Stimulated activated naive CD8-positive, alpha-beta T cell treated with anti-CD3 and anti-CD28 coated beads, Interleukin-15, Interleukin-2, amounts not matched to agents 100 U/mL and 50 U/mL, for 24 hours (primary cell): ENCODE measurements at places on chromosomes 3 and 15.
A peak's percentile ranks its signal among the peaks of the same experiment; 100 is the strongest.

DNA sequence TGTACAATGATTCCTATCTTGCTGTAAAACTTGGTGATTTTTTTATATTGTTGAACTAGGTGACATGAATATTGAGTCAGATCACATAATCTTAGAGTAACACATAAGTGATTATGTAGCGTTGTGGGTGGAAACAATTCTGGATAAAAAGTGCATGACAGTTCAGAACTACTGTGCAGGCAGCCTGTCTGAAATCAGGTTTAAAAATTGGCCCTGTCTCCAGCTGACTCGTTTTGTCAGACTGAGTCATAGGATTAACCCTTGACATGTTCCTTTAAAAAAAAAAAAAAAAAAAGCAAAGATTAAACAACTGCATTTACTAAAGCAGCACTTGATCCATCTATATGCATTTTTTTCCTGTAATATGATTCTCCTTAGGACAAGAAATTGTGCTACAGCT, 160.0 kb upstream of the CGNL1 start:
- no peak for DNase-seq

DNA sequence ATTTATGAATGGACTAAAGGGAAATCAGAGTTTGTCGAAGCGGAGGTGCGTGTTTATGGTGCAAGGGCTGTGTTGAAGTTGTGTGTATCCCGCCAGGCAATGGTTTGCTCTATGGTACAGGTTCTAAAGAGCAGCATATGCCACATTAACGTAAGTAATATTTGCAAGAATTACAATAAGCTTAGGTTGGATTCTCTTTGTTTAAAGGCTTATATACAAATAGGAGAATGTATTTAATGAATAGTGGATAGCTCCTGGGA, 800 bp downstream of the EPHA3 start:
- DNase-seq, result no peak

- no peak for DNase-seq
Observed at GRCh38 chr3:57942872-57943283, 65.3 kb upstream of the FLNB start.

DNA sequence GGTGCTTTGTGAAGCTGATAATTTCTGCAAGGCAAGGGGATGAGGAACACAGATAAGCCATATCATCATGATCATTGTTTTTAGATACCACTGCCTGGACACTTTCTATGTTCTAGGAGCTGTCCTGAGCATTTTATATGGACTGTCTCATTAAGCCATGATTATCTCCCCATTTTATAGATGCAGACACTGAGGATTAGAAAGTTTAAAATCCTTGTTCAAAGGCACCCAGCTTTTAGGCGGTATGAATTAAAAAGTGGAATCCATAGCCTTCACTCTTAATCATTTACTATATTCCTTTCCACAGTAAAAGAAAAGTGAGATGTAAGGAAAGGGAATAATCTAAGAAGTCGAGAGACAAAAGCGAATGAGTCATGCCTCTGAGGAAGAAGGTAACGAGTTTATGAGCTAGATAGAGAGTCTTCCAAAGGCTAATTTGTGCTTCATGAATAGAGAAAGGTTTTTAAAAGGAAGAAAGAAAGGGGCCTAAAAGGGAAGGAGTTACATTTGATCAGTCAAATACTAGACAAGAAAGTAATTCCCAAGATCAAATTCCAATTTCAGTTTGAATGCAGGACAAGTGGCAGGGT, 856.0 kb downstream of the FHIT start:
- DNase-seq, result no peak

GRCh38 chr3:108527109-108527508, 16.7 kb upstream of the MYH15 start:
- no peak for DNase-seq

DNA sequence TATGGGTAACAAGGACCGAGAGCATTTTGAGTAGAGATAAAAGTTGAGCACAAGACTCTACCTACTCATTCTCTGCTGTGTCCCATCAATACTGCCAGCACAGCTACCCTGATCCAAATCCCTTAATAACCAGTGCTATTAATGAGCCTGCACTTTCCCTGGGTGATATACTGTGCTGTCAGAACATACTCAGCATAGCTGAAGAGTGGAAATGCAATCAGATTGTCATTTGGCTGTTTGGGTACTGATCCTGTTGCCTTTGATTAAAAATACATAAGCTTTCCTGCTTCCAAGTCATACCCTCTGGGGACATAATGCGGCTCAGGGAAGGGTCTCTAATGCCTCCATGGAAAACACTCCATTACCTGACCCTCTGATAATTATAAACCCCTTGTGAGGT, 917.5 kb downstream of the SQOR start:
- no peak for DNase-seq

DNA sequence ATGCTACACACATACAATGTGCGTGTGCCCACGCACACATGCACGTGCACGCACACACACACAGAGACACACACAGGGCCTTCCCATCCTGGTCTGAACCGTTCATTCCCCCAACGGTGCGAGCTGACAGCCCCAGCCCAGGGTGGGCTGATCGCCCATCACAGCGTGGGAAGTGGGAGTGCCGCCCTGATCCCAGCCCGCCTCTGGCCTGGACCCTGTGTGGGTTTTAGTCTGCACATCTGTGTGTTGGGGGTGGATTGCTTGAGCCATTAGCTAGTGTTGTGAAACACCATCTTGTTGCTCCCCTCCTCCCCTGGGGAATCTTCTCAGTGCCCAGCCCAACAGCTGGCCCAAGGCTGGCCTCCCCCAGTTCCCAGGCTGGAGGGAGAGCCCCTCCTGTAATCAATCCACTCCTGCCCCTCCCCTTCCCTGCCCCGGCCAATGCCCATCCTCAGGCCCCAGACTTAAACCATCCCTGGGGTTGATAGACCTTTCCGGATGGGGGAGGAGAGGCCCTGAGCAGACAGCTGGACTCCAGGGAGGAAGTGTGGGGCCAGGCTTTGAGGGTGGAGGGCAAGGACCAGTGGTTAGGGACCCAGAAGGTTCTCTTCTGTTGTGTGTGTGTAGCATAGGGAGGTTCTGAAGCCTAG, 8.3 kb downstream of the SEMA3G start:
- DNase-seq, result no peak

- DNase-seq, result no peak
Observed at GRCh38 chr3:149523512-149524299, 49.2 kb downstream of the TM4SF4 start.

DNA sequence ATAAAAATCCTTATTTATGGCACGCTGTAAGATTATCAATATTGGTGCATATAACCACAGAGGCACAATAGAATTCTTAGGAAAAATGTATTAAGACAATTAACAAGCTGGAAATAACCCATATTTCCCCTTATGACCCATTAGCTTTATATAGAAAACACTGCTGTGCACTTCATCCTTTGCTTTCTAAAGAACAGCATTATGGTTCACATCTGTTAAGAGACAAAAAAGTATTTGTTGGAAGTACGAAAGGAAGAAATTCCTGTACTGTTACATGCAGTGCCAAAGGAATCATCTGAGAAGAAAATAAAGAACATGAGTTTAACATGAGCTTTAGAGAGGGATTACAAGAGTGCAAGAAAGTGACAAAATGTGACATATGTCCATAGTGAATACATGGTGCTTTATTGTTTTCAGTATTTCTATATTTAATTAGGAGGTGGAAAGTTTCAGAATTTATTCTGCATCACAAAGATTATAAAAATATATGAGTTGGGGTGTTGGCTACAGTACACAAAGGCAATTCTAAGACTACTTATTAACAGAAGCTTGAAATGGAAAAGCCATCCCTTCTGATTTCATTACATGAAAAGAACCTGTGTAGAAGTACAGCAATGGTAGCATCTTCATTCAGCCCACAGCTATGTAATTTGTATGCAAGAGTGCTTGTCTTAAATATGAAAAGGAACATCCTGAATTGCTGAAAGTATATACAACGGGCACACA, 6.8 kb downstream of the UBE3A start:
- no peak for DNase-seq

GRCh38 chr15:52683580-52683979, 4.4 kb upstream of the ATOSA start:
- no peak for DNase-seq

- no peak for DNase-seq
Observed at GRCh38 chr3:167733961-167734497, 663 bp downstream of the PDCD10 start.

GRCh38 chr15:60616147-60616546, 137.2 kb upstream of the ICE2 start:
- no peak for DNase-seq

- no peak for DNase-seq
Observed at GRCh38 chr3:45487508-45487907, 99.1 kb downstream of the LARS2 start.

DNA sequence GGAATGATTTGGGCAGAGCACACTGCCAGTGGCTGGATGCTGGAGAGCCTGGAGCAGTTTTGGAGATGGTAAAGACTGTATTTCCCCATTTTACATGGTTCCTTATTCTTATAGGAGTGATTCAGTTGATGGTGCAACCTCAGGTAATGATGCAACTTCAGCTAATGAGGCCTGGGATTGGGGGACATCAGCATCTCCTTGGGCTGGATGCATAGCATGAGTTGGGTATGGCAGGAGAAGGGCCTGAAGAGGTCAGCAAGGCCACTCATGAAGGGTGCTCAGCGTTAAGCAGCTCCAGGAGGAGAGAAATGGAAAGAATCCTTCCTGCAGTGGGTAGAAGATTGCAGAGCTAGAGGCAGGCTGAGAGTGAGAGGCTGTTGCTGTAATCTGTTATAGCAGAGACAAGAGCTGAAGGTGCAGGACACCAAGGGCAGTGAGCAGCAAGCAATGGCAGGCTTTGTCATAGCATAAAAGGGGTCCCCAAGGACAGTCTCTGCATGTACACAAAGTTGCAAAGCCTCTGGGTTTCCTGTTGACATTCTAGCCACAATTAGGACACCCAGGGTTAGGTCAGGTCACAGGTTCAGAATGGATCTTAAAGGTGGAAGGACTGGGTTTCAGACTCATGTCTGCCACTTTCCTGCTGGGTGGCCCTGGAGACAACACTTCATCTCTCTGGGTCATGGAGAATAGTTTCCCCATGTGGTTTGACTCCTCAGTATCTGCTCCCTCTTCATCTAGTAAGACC, 29.5 kb upstream of the SNRK start:
- DNase-seq, result no peak

DNA sequence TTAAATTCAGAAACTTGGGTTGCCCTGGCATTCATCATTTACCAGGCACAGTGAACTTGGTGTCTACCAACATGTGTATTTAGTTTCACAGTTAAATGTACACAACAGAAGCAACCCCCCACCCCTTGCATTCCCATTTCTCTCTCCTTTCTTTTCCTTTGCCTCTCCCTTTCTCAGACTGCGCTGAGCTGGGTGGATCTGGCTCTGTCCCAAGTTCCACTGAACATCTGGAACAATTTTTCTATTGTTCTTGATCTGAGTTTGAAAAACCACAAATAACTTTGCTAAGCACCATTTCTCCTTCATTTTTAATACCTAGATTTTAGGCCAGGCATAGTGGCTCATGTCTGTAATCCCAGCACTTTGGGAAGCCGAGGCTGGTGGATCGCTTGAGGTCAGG, 242.2 kb downstream of the ABHD5 start:
- no peak for DNase-seq

GRCh38 chr3:137770835-137771399, 6.8 kb downstream of the SOX14 start:
- DNase-seq, result no peak

DNA sequence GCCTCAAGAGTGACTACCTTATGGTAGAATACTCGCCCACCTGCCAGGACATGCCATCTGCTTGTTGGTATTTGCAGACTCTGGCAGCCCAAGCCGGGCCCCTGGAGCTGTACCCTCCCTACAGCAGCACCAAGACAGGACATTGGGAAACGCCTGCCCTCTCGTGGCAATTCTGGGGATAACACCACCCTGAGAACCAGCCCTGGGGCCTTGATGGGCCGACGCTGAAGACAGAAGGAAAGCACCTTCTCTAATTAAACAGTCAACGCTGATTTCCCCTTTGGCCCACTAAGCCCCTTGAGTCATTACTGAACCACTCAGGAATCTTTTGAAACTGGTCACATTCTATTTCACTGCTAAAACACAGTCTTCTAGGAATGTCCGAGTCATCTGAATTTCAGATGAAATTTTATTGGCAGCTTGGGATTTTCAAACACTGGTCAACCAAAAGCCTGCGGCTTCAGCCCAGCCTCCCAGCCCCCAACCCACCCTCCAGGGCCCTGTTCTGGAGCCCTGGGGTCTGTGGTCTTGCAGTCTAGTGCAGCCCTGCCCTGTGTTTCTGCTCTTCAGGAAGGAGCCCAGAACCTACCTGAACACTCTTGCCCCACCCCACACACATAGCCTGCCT, 91.3 kb downstream of the TMEM266 start:
- DNase-seq, result peak; percentile 88

GRCh38 chr15:27792756-27793264, 306.3 kb downstream of the OCA2 start:
- no peak for DNase-seq

DNA sequence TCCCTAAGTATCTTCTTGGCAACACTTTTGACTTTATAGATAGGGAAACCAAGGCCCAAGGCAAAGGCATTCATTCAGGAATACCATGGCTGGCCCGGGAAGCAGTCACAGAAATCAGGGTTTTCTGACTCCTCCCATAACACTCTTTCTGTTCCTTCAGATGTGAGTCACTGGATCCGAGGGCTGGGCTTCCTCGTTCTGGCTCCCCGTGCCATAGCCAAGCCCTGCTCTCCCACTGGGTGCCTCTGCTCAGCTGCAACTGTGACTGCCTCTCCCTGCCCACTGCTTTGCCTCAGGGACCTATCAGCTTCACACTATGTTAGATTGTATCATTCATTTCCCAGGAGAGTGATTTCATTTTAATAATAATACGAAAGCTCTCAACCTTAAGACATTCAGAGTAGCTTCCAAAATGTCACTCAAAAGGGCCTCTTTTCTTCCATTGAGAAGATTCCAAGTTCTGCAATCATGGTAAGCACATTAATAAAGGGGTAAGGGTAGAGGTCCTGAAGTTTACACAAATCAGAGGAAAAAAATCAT, 50.2 kb downstream of the GABRB3 start:
- DNase-seq, result no peak

DNA sequence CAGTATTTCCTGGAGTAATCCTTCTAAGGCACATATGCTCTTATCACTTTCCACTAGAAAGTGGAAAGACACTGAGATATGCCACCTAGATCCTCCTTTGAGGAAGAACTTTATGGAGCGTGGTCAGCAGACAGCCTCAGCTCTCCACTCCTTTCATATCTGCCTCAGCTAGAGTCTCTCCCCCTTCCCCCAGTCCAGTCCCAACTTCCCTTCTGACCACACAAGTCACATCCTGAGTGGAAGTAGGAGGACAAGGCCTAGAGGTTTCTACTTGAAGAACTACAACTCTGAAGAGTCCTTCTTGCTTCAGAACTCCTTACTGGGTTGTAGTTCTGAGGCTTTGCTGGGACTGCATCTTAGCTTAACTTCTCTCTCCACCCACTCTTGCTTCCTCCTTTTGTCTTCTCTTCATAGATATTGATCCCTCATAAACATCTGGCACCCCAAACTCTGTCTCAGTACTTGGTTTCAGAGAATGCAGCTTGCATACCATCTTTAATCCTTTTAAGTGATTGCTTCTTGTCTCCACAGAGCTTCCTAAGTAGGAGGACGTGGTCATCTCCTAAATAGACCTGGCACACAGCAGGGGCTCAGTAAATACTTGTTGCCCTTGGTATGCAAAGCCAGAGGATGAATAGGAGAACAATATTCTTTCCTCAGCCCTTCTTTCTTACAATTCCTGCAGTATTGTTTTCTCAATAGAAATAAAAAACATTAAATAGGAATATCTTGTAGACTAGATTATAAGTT, 109.6 kb downstream of the OXSM start:
- DNase-seq, result no peak
